Activated naive CD4-positive, alpha-beta T cell treated with anti-CD3 and anti-CD28 coated beads for 36 hours (primary cell): ENCODE measurements at places on chromosomes 3 and 15. TPM values are rescaled to one million over a fixed set of nuclear protein-coding genes. Genes with fewer than 3 reads are reported as not detected.

The LNP1 gene
- total RNA-seq, result 2.2 TPM

The SERINC4 gene
- 0.15 TPM for total RNA-seq

The LYZL4 gene
- not detected for total RNA-seq

The PAQR9 gene
- not detected for total RNA-seq

DNA sequence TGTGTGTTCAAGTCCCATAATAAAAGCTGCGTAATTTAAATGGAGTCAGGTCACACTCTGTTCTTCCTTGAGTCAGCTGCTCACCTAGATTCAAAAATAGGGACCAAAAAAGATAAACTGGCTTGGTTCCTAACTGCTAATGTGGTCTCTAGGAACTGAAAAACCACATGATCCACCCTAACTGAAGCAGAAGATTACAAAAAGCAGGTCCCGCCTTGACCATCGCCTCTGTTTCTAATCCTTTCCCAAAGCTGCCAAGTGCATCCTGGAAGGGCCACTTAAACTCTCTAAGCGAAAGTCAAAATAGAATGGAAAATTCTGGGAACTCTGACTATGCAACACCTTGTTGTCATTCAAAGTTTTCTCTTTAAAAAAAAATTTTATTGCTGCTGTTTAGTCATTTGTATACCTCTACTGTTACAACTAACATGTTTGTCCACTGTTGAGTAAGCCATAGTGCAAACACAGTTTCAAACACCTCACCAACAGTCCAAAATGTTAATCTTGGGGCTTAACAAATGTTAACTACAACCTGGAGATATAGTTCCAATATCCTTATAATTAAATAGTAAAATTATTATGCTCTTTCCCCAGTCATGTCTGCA, 88.9 kb upstream of the THBS1 start:
- H3K27me3 ChIP-seq, result peaks cover 3% of the 10 kb centered on the region
- H3K4me1 ChIP-seq, result no peaks in the 10 kb centered on the region
- H3K27ac ChIP-seq, result no peak overlapping the region
- DNase-seq, result no peak

GRCh38 chr3:79140708-79141107, 627.1 kb downstream of the ROBO1 start:
- H3K4me1 ChIP-seq, result no peaks in the 10 kb centered on the region
- DNase-seq, result no peak
- H3K27ac ChIP-seq, result no peak overlapping the region

DNA sequence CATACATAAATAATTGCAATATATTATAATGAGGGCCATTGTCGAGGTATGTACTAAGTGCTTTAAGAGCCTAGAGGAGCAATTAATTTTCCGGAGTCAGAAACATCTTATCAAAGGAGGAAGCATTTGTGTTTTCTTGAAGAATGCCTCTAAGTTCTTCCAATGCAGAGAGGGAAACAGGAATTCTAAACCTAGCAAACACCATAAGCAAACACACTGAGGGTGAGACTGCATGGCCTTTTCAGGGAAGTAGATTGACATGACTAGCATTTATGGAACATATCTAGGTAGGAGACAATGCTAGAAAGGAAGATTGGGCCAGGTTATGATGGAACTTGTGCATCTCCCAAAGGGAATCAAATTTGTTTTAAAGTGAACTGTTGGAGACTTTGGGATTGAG, 7.2 kb upstream of the PLCL2 start:
- no peaks in the 10 kb centered on the region for H3K27me3 ChIP-seq
- no peak for DNase-seq
- no peaks in the 10 kb centered on the region for H3K36me3 ChIP-seq
- H3K4me3 ChIP-seq, result no peak overlapping the region
- H3K4me1 ChIP-seq, result no peaks in the 10 kb centered on the region

The FBXO40 gene
- total RNA-seq, result not detected

DNA sequence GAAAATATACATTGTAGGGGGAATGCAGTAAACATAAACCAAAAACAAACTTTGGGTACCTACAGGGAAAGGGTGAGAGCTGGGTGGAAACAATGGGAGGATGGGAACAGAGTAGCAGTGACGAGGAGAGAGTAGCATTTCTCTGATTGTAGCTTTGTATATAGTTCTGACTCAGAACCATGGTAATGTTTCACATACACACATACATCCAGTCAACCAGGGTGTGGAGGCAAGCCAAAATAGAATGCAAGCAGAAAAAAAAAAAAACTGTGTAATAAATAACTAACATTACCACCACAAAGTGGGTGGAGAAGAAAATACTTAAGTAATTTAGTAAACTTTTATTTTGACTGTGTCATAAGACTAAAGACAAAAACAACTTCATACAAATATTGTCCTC, 27.2 kb downstream of the BCL2A1 start:
- H3K4me1 ChIP-seq, result peaks cover 16% of the 10 kb centered on the region
- DNase-seq, result no peak
- H3K27ac ChIP-seq, result no peak overlapping the region

- H3K27me3 ChIP-seq, result no peaks in the 10 kb centered on the region
- peaks cover 8% of the 10 kb centered on the region for H3K36me3 ChIP-seq
- no peak overlapping the region for H3K27ac ChIP-seq
Observed at GRCh38 chr3:23304424-23304823, 101.3 kb downstream of the UBE2E2 start.

The ZBED2 gene
- total RNA-seq, result 394 TPM

- peaks cover 6% of the 10 kb centered on the region for H3K36me3 ChIP-seq
- H3K27me3 ChIP-seq, result no peaks in the 10 kb centered on the region
- peaks cover 4% of the 10 kb centered on the region for H3K4me1 ChIP-seq
- H3K27ac ChIP-seq, result no peak overlapping the region
Observed at GRCh38 chr3:156532730-156533129, 22.2 kb downstream of the SSR3 start.

DNA sequence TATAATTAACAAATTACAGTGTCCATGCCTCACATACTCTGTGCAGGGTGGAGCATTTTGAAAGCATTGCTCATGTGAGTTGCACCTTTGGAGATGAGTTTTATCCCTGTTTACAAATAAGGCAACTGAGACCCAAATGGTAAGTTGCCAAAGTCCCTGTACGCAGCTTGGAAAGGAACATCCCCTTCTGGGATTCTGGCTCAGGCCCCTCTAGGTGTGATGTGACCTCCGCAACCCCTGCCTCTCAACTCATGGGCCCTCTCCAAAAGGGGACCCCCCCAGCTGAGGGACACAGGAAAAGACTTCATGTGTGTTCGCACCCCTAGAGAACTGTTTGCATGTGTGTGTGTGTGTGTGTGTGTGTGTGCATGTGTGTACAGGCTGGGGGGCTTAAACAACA, 25.3 kb downstream of the PRR20G start:
- H3K36me3 ChIP-seq, result no peaks in the 10 kb centered on the region
- H3K27me3 ChIP-seq, result peaks cover 9% of the 10 kb centered on the region
- H3K27ac ChIP-seq, result no peak overlapping the region
- no peak for DNase-seq

GRCh38 chr3:160372780-160373179, 26.2 kb downstream of the IFT80 start:
- peaks cover 22% of the 10 kb centered on the region for H3K36me3 ChIP-seq
- peaks cover 25% of the 10 kb centered on the region for H3K4me1 ChIP-seq
- no peak overlapping the region for H3K27ac ChIP-seq
- DNase-seq, result no peak
- no peak overlapping the region for H3K4me3 ChIP-seq
- no peaks in the 10 kb centered on the region for H3K27me3 ChIP-seq

The CILP gene
- not detected for total RNA-seq

- H3K27ac ChIP-seq, result no peak overlapping the region
- H3K4me1 ChIP-seq, result no peaks in the 10 kb centered on the region
- no peak for DNase-seq
- H3K36me3 ChIP-seq, result peaks cover 3% of the 10 kb centered on the region
Observed at GRCh38 chr15:65660927-65661326, 39.2 kb downstream of the SLC24A1 start.

DNA sequence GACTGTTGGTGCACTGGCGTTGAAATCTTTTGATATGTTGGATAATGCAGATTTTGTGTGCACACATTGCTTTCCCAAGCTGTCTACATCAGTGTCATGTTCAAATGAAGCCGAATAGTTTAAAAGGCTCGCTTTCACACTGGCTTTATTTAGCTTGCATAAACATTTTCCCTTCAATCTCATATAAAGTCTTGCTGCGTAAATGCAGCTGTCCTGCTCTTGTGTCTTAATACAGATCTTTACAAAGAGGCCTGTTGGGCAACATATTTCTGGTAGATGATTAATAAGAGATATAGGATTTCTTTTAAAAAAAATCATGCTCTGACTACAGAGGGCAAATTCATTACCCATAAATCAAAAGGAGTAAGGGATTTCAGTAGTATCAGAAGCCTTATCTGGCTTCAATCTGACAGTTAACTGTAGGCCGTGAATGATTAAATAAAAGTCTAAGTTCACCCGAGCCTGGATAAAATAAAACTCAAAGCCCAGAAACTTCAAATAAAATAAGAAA, 937.2 kb downstream of the FHIT start:
- no peaks in the 10 kb centered on the region for H3K27me3 ChIP-seq
- H3K36me3 ChIP-seq, result no peaks in the 10 kb centered on the region
- DNase-seq, result no peak
- no peak overlapping the region for H3K27ac ChIP-seq
- no peak overlapping the region for H3K4me3 ChIP-seq

GRCh38 chr3:151890721-151891141, 17.3 kb downstream of the SUCNR1 start:
- peaks cover 1% of the 10 kb centered on the region for H3K36me3 ChIP-seq
- no peaks in the 10 kb centered on the region for H3K27me3 ChIP-seq
- no peak for DNase-seq
- no peak overlapping the region for H3K27ac ChIP-seq
- H3K4me1 ChIP-seq, result peaks cover 7% of the 10 kb centered on the region

DNA sequence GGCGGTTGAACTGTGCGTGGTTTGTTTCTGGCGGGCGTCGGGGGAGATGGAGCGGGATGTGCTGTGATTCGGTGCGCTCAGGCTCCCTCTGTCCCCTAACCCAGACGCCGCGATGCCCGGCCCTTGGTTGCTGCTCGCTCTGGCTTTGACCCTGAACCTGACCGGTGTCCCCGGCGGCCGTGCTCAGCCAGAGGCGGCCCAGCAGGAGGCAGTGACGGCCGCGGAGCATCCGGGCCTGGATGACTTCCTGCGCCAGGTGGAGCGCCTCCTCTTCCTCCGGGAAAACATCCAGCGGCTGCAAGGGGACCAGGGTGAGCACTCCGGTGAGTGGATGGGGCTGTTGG, 1.2 kb downstream of the TRH start:
- no peak overlapping the region for H3K27ac ChIP-seq
- no peaks in the 10 kb centered on the region for H3K36me3 ChIP-seq
- DNase-seq, result no peak

- H3K4me1 ChIP-seq, result peaks cover 4% of the 10 kb centered on the region
- no peak overlapping the region for H3K27ac ChIP-seq
- no peaks in the 10 kb centered on the region for H3K36me3 ChIP-seq
- H3K4me3 ChIP-seq, result no peak overlapping the region
- no peaks in the 10 kb centered on the region for H3K27me3 ChIP-seq
- no peak for DNase-seq
Observed at GRCh38 chr3:177522051-177522450, 324.8 kb upstream of the TBL1XR1 start.

The MYLK gene
- not detected for total RNA-seq

DNA sequence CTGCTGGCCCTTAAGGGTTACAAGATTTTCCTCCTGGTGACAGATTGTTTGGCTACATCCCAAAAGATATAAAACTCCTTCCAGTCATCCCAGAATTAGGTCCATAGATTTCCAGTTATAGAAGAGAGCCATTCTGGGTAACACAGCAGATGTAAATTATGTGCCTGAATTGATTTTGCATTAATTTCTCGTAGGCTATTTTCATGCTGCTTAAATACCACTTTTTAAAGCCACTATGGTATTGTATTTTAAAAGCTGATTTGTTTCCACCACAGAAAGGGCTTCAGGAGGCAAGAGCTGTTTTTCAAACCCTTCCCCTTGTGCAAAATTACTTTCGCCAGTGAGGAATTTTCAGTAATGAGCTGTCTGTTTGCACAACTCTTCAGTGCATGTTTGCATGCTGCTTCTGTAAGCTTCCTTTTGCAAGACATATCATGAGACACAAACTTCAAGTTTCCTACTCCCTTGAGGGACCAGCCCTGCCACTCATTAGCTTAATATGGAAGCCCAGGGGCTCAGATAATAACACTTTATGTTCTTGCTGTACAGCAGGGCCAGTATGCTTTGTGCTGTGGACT, 105.4 kb upstream of the TNIK start:
- peaks cover 20% of the 10 kb centered on the region for H3K4me1 ChIP-seq
- H3K4me3 ChIP-seq, result no peak overlapping the region
- H3K27ac ChIP-seq, result no peak overlapping the region

The CADM2 gene
- total RNA-seq, result not detected

DNA sequence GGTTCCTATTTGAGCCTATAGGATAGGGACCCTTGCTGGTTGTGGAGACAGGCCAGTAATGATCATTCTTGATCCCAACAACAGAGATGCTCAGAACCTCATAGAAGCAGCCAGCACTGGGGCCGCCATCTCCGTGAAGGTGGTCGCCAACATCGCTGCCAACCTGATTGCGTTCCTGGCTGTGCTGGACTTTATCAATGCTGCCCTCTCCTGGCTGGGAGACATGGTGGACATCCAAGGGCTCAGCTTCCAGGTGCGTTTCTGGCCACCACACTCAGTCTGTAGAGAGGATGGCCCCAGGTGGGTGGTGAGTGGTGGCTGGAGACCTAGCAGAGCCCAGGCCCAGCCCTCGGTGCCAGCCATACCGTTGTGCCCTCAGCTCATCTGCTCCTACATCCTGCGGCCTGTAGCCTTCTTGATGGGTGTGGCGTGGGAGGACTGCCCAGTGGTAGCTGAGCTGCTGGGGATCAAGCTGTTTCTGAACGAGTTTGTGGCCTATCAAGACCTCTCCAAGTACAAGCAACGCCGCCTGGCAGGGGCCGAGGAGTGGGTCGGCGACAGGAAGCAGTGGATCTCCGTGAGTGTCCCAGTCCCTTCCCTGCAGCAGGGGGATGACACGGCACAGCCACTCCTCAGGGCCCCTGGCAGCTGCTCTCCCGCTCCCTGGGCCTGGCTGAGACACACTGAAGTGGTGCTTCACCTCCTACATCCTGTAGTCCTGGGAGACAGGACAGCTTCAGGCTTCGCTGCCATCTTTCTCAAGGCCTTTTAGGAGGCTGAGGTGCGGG, 46.5 kb upstream of the PDE8A start:
- DNase-seq, result no peak
- no peaks in the 10 kb centered on the region for H3K27me3 ChIP-seq
- H3K4me1 ChIP-seq, result peaks cover 2% of the 10 kb centered on the region
- H3K36me3 ChIP-seq, result no peaks in the 10 kb centered on the region

DNA sequence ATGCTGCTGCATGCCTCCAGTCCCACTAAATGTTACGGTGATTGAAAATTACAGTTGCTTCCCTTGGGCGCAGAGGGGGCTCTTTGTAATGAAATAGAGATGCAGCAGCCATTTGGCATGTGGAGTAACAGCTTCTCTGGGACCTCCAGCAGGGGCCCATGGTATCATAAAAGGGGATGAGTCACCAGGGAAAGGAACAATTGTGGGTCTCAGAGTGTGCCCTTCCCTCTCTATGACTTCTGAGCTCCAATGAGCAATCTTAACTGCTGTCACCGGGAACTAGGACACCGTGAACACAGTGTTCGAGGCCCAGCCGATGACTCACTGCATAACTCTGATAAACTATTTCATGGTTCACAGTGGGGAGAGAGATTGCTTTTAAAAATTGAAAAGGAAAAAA, 164.8 kb upstream of the NUDT16 start:
- H3K4me1 ChIP-seq, result no peaks in the 10 kb centered on the region
- H3K36me3 ChIP-seq, result no peaks in the 10 kb centered on the region
- no peak overlapping the region for H3K27ac ChIP-seq
- no peaks in the 10 kb centered on the region for H3K27me3 ChIP-seq
- no peak for DNase-seq

The DUOXA2 gene
- not detected for total RNA-seq

The APBA2 gene
- 18.3 TPM for total RNA-seq

The ERC2 gene
- total RNA-seq, result not detected

- no peaks in the 10 kb centered on the region for H3K27me3 ChIP-seq
- no peaks in the 10 kb centered on the region for H3K36me3 ChIP-seq
- peaks cover 7% of the 10 kb centered on the region for H3K4me1 ChIP-seq
- no peak overlapping the region for H3K27ac ChIP-seq
- DNase-seq, result no peak
- no peak overlapping the region for H3K4me3 ChIP-seq
Observed at GRCh38 chr3:195245531-195245951, 25.4 kb downstream of the XXYLT1 start.
